ENCODE measurements at places on chromosomes 5 and 9.

DNA sequence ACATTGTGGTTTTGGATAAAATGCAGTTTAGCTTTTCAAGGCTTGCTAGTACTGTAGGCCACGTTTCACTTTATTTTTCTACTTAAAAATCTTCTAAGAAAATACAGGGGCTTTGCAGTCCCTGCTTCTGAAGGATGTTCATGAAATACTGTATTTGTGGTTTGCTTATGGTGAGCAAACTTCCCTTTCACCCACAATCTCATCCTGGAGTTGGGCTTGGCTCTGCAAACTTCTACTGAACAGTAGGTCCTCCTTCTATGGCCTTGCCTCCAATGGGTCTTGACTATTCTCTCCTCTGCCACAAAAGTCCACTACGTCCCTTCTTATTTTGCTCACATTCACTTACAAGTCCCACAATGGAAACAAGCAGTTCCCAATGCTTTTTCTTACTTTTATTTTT, 502.7 kb upstream of the KLF4 start:
- no peak for DNase-seq

GRCh38 chr9:110143950-110144545, 63.9 kb downstream of the C9orf152 start:
- no peak for DNase-seq

DNA sequence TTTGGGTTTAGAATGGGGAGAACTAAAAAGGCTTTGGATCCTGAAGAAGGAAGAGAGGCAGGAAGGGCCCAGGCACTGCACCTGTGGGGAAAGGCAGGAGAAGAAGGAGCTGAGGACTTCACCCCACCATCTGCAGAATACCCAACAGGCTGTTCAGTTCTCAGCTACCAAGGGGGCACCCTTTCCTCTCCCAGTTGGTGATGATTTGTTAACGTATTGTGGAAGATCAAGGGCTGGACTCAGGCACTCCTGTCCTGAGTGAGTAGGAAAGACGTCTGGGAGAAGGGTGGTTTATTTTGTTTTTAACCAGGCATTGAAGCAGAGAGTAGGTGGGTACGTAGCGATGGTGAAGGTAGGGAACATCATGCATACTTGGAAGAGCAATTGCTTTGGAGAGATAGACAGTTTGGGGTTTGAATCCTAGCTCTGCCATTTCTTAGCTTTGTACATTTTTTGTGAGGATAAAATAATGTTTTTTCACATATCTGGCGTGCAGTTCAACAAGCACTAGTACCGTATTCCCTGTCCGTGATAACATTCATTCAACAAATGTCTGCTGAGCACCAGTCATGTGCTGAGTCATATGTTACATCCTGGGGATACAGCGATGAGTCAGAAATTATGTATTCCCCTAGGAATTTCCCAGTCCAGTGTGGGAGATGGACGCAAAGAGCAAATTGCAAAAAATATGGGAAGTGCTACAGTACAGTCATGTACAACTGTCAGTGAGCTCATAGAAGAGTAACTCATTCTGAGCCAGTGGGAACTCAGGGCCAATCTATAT, 2.1 kb downstream of the MSANTD3 start:
- DNase-seq, result peak; percentile 90

DNA sequence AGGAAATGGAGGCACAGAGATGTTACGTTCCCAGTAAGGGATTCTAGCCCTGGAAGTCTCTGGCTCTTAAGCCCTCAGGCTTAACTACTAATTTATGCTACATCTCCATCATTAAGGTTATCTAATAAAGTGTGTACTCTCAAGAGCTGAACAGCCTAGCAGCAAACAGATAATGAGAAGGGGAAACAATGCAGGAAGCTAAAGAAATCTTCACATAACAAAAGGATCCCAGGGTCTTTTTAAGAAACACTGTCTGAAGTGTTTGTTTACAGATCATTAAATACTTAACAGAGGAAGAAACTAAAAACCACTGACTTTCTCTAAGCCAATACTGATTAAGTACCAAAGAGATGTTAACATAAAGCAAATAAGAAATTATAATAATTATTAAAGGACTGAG, 129.0 kb downstream of the PAPPA start:
- DNase-seq, result no peak

GRCh38 chr9:81344366-81344765, 345.0 kb downstream of the TLE1 start:
- no peak for DNase-seq

DNA sequence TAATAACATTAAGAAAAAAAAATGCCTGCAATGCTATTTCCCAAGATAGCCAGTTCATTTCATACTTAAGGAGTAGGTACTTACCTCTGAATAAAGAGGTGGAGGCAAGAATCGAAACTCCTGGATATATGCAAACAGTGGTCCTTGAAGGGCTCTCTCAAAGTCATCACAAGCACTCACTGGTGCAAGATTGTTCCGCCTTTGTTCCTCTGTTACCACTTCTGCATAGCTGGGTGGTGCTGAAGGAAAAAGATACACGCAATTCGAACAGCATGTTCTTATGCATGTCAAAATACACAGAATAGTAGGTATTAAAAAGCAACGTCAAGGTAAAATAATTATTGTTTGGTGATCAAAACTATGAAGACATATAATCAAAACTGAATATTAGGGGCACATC, 9.5 kb downstream of the ARRDC3 start:
- no peak for DNase-seq

DNA sequence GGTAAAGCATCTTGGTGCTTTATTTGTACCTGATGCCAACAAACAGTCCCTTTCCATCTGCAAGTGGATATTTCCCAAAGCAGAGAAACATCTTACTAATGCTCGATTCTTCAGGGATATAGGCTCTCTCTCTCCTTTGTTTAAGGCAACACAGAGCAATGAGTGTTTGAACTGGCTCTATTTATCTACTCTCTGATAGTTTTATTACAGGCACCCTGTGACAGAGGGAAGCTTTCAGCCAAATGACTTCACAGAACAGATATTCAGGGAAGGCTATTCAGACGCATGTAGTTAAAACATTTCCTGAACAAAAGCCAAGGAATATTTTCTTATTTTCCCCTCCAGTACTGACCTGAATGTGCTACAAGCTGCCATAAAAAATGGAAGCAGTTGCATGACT, 141.8 kb downstream of the YIPF5 start:
- peak; percentile 79 for DNase-seq

DNA sequence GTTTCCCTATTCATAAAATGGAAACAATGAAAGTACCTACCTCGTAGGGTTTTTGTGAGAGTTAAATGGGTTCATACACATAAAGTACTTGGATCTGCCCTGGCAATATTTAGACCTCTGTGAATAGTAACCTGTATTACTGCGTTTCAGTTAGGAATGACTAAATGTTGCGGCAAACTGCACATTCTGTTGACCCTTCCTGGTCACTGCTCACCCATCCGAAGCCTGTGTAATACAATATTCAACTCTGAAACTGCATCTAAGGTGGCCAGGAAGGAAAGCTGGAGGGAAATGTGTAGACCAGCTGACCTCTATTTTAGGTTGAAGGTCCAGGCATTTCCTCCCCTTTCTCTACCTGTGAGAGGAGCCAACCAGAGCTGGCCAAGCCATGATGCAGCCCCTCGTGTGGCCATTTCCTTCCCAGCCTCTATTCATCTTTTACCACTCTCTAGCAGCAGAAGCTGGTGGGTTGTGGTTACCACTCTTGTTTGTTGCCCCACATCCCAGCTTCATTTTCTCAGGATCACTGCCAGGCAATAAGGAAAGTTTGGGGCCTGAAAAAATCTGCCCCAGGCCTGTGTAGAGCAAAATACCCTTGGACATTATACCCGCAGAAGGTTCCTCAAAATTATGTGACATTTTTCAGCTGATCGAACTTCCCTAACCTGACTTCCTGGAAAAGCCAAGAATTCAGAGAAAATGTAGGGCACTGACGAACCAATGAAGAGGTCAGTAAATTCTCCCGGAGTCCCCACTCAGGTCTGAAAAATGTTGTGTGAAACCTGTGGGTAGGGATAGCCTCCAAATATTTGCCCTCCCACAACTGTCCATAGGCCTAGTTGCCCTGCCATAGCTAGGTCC, 20.5 kb upstream of the PDCD1LG2 start:
- DNase-seq, result no peak

DNA sequence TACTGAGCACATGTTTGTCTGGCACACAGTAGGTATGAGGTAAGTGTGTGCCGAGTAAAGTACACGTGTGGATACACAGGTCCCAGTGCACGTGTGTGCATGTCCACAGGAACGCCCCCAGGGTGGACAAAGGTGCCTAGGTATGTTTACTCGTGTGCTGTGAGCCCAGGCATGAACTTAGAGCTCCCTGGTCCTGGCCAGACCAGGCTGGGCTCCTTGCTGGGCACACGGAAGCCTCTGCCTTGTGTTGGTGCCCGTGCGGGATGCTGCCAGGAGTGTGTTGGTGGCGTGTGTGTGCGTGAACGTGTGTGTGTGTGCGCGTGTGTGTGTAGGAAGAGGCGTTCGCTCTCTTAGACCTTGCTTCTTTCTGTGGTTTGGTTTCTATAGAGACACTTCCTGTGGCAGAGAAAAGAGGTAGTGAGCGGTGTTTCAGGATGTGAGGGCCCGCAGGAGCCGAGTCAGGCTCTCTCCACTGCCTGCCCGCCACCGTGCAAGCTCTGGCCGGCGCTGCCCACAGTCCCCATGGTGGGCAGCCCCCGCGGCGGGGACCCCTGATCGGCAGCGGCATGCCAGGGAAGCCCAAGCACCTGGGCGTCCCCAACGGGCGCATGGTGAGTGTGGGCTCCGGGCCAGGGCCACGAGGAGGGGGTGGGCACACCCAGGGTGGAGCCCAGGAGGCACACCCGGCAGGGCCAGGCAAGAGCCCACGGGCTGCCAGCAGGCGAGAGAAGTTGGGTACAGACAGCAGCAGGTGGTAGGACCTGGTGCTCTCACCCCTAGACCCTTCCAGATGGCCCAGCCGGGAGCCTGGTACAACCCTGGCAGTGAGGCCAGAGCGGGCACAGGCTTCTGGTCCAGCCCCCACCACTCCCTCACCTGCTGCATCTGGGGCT, at the start of gene RGS14:
RGS14 (plus strand) TSS at position 466 of the 893 bp plus-strand sequence; CDS start at position 567, 101 bp downstream.
- no peak for DNase-seq

DNA sequence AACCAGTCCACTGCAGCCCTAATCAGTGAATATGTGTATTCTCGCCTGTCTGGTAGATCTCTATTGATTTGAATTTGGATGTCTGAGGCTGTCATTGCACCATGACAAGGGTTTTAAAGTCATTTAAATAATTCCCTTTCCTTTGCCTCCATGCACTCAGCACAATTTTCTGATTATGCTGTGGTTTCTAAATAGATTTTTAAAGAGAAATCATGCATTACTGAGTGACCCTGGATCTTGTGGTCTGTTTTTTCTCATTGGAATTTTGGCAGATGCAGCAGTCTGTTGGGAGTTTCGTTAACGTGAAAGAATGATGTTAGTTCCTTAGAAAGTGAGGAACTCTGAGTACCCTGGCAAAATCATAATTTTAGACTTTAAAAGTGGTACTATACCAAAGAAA, 396.0 kb downstream of the LRRC70 start:
- no peak for DNase-seq

- peak; percentile 26 for DNase-seq
These were observed 7.9 kb downstream of the CMYA5 start for GRCh38 chr5:79697222-79698170.

DNA sequence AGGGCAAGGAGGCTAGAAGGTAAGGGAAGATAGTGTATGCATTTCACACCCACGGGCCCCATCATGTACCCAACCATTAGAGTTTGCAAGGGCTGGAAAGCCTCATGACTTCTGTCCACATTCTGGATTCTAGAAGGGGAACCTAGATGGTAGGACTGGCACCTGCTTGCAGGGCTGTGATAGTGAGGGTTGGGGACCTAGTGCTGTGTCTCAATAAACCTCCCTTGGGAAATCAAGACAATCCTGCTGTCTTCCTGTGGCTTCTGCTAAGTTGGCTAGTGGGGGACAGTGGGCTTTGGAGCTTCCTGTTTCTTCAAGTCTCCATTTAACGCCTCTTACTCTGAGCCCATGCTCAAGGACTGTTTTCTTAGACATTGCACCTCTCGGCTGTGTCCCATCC, 43.6 kb upstream of the SYNPO start:
- no peak for DNase-seq

- no peak for DNase-seq
These were observed 82.6 kb downstream of the PRELID2 start for GRCh38 chr5:145752534-145752933.

- no peak for DNase-seq
These were observed 385.6 kb upstream of the SGCD start for GRCh38 chr5:155941340-155941739.

DNA sequence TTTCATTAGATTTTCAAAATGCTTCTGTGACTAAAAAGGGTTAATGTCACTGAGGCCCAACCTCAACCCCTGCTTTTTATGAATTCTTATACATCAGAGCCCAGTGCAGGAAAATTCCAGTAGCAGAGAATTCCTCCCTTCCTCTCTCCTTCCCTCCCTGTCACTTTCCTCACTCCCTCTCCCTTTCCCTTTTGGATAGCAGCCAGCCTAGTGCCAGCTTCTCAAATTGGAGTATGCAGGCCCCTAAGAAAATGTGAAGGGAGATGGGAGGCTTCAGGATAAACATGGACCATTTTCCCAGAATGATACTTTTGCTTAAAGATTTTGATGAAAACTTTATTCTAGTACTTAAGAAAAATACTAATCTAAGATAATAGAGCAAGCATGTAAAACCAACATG, 507.4 kb downstream of the KDM4C start:
- DNase-seq, result no peak

DNA sequence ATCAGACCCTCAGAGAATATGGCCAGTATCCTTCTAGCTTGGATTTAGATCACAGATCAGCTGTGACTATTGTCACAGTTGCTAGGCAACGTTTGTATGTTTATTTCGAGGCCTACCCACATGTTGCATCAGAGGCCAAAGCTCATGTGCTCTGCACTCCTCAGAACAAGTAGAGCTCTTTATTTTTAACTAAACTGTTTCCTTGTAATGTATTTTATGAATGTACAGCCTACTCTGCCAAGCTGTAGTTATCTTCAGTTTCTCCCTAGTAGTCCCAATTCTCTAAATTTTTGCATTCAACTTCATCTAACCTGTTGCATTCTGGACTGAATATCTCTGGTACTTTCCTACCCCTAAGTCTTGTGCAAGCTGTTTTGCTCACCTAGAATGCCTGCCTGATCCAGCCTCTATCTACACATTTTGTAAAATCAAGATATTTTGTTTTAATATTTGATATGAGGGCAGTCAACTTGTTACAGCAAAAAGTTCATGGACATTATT, 52.8 kb downstream of the CAST start:
- peak; percentile 64 for DNase-seq

GRCh38 chr9:79572608-79573411, 1.0 kb downstream of the TLE4 start:
- peak; percentile 77 for DNase-seq
